Daoy (cell line): ENCODE measurements at places on chromosomes 11 and 22. TPM values are rescaled to one million over a fixed set of nuclear protein-coding genes. Genes with fewer than 3 reads are reported as not detected.

DNA sequence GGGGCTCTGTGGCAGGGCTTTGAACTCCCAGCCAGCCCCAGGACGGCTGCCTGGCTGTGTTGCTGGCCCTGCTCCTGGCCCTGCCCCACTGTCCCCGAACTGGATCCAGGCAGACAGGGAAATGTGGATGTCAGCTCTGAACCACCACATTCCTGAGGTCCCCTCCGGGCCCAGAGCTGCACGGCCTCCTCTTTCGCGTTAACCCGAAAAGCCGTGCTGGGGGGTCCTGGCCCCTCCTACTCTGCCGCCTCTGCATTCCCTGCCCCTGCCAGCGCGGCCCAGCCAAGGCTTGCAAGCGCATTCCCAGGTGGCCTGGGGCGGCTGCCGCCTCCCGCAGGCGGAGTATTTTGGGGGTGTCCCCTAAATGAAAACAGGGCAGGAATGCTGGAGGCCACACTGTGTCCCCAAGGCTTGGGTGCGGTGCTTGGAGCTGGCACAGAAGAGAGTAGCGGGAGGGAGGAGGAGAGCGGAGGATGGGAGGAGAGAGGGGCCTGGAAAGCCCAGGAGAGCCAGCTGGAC, 5.4 kb downstream of the LINC01488 start:
- DNase-seq, result no peak

DNA sequence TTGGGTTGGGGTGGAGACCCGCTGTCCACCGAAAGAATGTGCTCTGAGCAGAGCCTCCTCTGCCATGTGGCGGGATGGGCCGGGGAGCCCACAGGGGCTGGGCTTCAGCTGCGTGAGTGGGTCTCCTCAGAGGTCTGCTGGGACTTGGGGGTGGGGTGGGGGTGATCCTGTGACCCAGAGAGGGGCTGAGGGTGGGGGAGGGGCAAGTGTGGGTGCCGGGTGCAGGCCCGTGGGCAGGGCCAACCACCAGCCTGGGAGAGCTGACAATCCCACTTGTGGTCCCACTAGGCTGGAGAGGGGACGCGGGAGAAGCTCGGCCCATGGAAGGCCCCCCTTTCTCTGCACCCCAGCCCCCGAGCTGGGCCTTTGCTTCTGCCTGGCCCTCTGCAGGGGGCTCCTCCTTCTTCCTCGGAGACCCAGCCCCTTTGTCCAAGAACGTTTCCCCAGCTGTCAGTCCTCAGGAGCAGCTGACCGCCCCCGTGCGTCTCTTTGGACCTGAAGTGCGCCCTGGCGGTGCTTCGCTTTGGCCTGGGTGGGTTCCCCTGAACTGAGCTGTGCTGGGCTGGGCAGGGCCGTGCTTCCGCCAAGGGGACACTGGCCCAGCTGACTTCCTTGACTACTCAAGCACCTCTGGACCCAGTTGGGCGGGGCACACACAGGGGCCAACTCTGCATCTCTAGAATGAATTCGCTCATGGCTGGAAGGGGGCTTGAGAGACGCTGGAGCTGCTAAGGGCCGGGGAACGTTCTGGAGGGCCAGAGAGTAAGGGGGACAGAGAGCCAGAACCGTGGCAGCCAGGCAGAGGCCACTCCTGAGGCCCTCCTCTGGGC, 30.2 kb downstream of the OSBPL5 start:
- no peak for DNase-seq

DNA sequence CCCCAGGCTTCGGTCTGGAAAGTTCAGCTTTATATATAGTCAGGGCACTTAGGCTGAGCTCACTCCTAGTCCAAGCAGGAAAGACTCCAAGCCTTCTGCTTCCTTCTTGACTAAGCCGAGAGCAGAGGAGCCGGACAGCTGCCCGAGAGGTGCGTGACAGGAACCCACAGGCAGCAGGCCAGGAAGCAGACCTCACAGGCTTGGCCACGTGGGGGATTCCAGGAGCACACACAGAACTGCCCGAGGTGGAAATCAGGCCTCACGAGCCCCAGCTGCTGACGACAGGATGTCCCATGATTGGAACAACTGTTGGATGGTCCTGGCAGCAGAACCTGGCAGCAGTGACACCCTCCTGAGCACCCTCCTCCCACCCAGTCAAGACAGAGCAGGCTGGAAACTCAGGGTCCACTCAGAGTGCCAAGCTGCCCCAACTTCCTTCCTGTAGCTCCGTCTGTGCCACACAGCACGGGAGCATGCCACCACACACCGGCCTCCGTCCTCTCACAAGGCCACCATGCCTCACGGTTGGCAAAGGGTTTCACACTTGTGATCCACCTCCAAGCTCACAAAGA, 5.4 kb downstream of the PLA2G6 start:
- peak; percentile 94 for DNase-seq

DNA sequence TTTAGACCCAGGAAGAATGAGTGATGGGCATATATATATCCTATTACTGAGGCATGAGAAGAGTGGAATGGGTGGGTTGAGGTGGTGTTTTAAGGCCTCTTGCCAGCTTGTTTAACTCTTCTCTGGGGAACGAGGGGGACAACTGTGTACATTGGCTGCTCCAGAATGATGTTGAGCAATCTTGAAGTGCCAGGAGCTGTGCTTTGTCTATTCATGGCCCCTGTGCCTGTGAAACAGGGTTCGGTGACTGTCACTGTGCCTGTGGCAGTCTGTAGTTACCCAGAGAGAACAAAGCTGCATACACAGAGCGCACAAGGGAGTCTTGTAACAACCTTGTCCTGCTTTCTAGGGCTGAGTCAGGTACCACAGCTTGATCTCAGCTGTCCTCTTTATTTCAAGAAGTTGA, 11.7 kb downstream of the LIMK2 start:
- DNase-seq, result no peak

DNA sequence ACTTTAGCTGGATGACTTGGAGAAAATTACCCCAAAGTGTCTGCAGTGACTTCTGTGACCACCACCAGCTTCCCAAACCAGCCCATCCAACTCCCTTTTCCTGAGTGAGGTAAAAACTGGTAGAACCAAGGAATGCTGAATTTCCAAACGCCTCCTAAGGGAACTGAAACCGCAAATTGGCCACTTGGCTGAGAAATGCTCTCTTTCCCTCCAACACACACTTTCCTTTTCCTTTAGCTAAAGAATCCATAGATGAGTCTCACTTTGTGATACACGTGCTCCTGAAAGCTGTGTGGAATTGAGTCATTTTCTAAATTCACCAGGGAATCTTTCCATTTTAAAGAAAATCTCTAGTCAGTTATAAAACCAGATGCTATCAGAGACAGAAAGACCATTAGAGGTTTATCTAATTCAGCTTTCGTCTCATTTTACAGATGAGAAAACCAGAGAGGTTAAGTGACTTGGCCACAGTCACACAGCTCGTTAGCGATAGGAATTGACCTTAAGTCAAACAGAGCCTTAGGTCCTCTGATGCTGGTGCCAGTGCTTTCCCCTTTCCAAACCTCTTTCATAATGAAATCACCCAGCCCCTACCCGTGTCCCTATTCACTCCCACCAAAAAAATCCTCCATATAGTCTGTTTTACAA, 137.2 kb downstream of the COMMD9 start:
- peak; percentile 61 for DNase-seq

DNA sequence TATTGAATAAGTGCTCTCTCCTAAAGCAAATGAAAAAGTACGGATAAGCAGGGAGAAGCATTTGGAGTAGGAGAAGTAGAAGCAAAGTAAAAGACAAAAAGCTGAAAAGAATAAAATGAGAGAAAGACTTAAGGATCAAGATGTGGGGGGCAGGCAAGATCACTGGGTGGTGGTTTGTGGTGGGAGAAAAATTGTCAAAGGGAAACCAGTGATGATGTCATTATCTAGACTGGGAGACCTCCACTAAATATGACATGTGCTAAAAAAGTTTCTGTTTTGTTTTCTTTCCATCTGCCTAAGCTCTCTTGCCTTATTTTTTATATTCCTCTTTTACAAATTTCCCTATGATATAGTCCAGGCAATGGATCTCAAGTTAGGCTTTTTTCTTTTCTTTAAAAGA, 14.8 kb upstream of the MAML2 start:
- no peak for DNase-seq

DNA sequence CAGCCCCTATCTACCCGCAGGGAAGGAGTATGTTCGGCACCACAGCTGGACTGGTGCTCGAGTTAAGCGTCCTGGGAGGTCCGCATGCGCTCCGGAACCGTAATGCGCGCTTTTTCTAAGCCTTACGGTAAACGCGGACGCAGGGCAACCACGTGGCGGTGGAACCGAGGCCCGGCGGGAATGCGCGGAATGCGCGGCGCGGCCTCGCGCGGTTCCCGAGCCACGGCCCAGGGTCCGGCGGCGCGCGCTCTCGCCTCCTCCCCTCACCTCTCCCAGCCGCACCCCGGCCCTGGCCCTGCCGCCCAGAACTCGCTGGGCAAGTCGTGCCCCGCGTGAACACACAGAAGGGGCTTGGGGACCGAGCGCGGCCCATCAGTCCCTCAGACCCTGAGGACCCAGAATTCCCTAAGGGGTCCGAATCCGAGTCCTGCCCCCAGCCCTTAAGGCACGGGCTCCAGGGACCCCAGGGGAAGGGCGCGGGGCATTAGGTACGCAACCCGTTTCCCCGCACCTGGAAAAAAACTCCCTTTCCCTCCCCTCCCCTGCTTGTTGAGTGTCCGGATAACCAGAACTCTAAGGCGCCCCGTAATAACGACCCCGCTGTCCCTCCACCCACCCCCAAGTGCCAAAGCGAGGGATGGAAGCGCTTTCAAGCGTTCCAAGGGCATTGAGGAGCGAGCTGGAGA, 4.3 kb upstream of the CCND1 start:
- DNase-seq, result peak; percentile 69

- DNase-seq, result no peak
Observed at GRCh38 chr22:37485395-37486223, 575 bp downstream of the MFNG start.

GRCh38 chr11:110219006-110219785, 77.2 kb downstream of the RDX start:
- no peak for DNase-seq

DNA sequence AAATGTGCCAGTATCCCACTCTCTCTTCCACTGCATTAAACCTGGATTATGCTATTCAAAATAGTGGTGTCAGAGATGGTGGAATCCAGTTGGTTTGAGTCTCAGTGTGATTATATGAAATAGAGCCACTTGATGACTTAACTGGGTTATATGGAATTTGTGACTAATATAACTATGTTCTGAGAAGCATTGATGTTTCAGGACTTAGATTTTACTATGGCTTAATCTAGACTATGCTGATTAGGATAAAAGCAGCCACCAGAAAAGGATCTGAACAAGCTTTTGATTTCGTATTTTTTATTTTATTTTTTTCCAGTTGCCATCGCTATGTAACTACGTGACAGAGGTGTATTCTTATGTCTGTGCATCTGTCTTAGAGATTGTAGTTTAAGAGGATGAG, 39.1 kb downstream of the MS4A6A start:
- DNase-seq, result no peak

DNA sequence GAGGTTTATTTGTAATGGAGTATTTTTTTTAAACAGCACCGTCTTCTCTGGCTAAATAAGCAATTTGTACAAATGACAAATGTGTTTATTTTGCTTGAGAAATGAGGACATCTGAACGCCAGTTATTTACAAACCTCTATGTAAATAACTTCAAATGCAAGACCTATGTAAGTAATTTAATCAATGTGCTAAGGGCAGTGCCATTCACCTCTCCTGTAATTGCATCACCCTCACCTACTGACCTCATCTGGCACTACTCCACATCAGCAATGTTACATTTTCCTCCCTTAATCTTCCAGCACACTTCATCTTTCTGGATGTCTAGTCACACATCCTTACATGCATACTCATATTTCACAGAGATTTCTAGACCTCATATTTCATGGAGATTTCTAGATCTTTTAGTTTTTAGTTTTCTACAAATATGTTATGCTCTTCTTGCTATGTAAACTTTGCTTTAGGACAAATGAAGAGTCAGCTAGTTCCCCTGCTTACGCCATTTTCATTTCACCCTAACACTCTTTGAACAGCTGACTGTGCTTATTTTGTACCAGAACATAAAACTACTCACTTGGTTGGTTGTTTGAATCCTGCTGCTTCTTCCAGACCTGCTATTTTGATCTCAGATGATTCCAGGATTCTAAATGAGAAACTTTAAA, 238.6 kb downstream of the GRM5 start:
- no peak for DNase-seq

GRCh38 chr11:77705195-77705875, 67.7 kb upstream of the CLNS1A start:
- DNase-seq, result peak; percentile 54

- DNase-seq, result no peak
Observed at GRCh38 chr22:31055117-31055634, 25.9 kb upstream of the SMTN start.

- DNase-seq, result no peak
Observed at GRCh38 chr11:46387919-46388618, 3.5 kb downstream of the CHRM4 start.

DNA sequence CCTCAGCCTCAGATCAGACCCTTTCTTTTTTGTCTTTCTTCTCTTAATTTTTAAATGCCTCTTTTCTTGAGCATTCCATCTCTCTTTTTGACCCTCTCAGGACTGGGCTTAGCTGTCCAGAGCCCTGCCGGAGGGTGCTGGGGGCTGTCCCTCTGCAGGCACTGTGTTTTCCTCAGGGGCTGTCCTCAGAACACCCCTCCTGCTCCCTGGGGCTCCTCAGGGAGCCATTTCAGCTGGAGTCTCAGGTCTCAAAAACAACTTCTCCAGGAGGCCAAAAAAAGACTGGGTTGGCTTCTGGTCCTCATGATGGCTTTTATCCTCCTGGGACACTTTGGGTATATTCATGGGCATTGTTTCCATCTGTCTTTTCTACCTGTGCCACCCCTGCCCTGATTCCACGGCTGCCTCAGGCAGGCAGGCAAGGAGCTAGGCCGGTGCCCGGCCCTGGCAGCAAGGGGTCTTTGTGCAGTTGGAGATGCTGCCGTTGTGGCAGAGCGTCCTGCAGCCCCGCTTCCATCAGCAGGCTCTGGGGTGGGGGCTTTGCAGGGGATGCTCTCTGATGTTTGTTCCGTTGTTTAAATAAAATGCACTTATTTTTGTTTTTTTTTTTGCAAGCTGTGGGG, 85.1 kb downstream of the CEP164 start:
- no peak for DNase-seq

DNA sequence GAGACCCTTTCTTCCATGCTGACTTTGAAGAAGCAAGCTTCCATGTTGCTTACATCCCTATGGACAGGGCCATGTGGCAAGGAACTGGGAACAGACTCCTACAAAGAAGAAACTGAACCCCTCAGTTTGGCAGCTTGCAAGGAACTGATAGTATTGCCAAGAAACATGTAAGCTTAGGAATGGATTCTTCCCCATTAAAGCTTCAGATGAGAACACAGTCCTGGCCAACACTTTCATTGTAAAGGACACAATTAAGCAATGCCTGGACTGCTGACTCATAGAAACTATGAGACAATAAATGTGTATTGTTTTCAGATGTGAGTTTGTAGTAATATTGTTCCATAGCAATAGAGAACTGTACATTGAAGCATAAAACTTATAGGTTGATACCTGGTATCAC, 82.4 kb downstream of the AASDHPPT start:
- no peak for DNase-seq

Gene TPBGL
- total RNA-seq, result not detected in 2 replicates

Gene PGGHG
- 0.42 and 1.4 TPM in 2 replicates for total RNA-seq

Gene DDI1
- not detected in 2 replicates for total RNA-seq

Gene NXPE1
- total RNA-seq, result not detected in 2 replicates

Gene KRTAP5-11
- not detected in 2 replicates for total RNA-seq

Gene OSBP2
- 0.60 and 0.97 TPM in 2 replicates for total RNA-seq

Gene RIMBP3B
- 0.12 and 0.63 TPM in 2 replicates for total RNA-seq

Gene DMC1
- total RNA-seq, result 0.06 TPM in 1 of 2 replicates, not detected in the other

Gene TRAF6
- 4.5 and 8.2 TPM in 2 replicates for total RNA-seq

Gene XNDC1N
- 4.0 and 8.6 TPM in 2 replicates for total RNA-seq

Gene OR52H1
- total RNA-seq, result not detected in 2 replicates

Gene KIAA1671
- total RNA-seq, result 3.1 and 5.5 TPM in 2 replicates
